ENCODE measurements at places on chromosomes 6 and 20. TPM values are rescaled to one million over a fixed set of nuclear protein-coding genes. Genes with fewer than 3 reads are reported as not detected.

DNA sequence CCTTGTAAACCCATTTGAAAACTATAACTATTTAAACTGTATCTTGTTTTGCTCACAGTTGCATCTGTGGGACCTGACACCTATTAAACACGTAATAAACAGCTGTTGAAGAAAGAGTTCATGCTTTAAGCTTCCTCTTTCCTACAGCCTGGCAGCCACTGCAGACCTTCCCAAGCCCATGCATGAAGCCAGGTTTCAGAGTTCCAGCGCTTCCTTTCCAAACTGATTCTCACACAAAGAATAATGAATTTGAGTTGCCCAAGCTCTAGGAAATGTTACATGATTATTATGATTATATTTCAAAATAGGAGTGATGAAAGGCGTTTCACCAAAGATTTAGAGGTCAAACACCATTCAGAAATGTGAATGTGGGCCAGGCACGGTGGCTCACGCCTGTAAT, 3.7 kb downstream of the AGPAT4 start:
- H3K4me1 ChIP-seq: peaks cover 55% of the 10 kb centered on the region
- peaks cover 9% of the 10 kb centered on the region for H3K36me3 ChIP-seq
- no peaks in the 10 kb centered on the region for H3K27me3 ChIP-seq
- no peak overlapping the region for H3K27ac ChIP-seq

- no peaks in the 10 kb centered on the region for H3K4me1 ChIP-seq
- H3K27ac ChIP-seq: no peak overlapping the region
These were observed 21.5 kb downstream of the FERMT1 start for GRCh38 chr20:6101346-6101745.

DNA sequence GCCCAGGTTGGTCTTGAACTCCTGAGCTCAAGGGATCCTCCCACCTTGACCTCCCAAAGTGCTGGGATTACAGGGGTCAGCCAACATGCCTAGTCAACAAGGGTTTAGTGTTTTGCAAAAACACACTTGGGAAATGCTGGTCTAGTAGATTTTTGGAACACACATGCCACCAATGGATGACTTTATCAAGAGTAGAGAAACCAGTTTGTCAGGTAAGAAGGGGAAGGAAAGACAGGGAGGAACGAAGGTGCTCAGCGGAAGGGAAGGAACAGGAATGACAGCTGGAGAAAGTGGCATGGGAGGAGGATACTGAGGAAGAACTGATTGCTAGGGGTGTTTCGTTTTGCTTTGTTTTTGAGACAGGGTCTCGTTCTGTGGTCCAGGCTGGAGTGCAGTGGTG, 15.6 kb upstream of the SEC63 start:
- no peak for DNase-seq
- no peaks in the 10 kb centered on the region for H3K36me3 ChIP-seq
- no peak overlapping the region for H3K27ac ChIP-seq
- no peaks in the 10 kb centered on the region for H3K4me1 ChIP-seq
- H3K4me3 ChIP-seq: no peak overlapping the region

DNA sequence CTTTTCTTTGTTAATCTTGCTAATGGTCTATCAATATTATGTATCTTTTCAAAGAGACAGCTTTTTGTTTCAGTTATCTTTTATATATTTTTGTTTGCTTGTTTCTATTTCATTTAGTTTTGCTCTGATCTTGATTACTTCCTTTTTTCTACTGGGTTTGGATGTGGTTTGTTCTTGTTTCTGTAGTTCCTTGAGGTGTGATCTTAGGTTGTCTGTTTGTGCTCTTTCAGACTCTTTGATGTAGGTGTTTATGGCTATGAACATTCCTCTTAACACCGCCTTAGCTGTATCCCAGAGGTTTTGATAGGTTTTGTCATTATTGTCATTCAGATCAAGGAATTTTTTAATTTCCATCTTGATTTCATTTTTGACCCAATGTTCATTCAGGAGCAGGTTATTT, 26.8 kb upstream of the TNFAIP3 start:
- no peak overlapping the region for H3K27ac ChIP-seq
- H3K4me3 ChIP-seq: no peak overlapping the region
- peaks cover 29% of the 10 kb centered on the region for H3K36me3 ChIP-seq
- H3K27me3 ChIP-seq: peaks cover 6% of the 10 kb centered on the region
- H3K4me1 ChIP-seq: peaks cover 15% of the 10 kb centered on the region

DNA sequence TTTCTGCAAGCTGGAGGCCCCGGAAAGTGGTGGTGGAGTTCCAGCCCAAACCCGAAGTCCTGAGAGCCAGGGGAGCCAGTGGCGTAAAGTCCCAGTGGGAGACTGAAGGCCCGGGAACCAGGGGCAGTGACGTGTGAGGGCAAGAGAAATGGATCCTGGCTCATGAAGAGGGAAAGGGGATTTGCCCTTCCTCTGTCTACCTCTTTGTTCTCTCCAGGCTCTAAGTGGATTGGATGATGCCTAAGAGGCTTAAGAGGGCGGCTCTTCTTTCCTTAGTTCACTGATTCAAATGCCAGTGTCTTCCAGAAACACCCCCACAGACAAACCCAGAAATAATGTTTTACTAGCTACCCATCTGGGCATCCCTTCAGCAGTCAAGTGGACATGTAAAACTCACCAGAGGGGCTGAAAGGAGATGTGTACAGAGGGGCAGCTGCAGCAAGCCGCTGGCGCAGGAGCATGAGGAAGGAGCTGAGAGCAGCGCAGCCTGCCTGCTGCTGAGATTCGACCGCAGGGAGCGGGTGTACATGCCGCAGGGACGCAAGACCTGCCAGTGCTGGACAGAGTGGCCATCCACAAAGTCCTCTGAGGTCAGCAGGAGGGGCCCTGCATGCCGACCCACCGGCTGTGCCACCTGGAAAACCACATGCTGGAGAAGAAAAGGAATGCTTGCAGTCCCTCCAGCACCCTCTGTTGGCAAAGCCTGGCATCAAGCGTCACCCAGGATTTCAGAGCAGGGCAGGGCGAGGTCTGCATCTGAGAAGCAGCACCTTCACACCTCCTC, 29.5 kb downstream of the CDYL start:
- no peaks in the 10 kb centered on the region for H3K36me3 ChIP-seq
- peaks cover 37% of the 10 kb centered on the region for H3K4me1 ChIP-seq
- no peak overlapping the region for H3K27ac ChIP-seq
- no peak overlapping the region for H3K4me3 ChIP-seq
- DNase-seq: no peak
- H3K27me3 ChIP-seq: peaks cover 2% of the 10 kb centered on the region

The SMIM13 gene
- total RNA-seq: 14.6 TPM

The CYP39A1 gene
- not detected for total RNA-seq
